ENCODE measurements at places on chromosomes 4 and X.

DNA sequence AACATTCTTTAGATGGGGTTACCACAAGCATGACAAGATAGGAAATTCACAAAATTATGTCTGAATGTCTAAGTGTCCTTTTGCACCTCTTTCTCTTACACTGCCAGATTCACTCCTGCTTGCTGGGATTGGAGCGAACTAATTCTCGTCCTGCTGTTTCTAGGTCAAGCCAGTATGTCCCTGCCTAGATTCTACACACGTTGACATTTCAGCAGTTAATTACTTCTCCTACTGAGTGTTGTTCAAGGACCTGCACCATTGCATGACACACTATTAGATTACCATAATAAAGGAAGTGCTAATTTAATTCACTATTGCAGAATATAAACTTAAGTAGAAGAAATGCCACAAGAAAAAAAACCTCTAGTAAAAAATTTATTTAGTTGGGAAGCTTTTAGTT lies 1911.7 kb downstream of the PCDH7 start:
- no peak for DNase-seq

- DNase-seq, result no peak
Observed at GRCh38 chrX:54992911-54993622, 921 bp downstream of the PFKFB1 start.

GRCh38 chr4:168183717-168184571 lies 91.6 kb downstream of the ANXA10 start:
- DNase-seq, result no peak

GRCh38 chr4:152372444-152372843 lies 163.4 kb downstream of the FBXW7 start:
- DNase-seq, result no peak

GRCh38 chrX:118187100-118187499 lies 70.5 kb upstream of the KLHL13 start:
- no peak for DNase-seq

GRCh38 chr4:158578476-158578875 lies 56.8 kb downstream of the RXFP1 start:
- no peak for DNase-seq

GRCh38 chr4:35358001-35358584 lies 886.2 kb downstream of the ARAP2 start:
- no peak for DNase-seq

- no peak for DNase-seq
Observed at GRCh38 chr4:136203199-136203598, 1329.1 kb downstream of the PCDH18 start.

DNA sequence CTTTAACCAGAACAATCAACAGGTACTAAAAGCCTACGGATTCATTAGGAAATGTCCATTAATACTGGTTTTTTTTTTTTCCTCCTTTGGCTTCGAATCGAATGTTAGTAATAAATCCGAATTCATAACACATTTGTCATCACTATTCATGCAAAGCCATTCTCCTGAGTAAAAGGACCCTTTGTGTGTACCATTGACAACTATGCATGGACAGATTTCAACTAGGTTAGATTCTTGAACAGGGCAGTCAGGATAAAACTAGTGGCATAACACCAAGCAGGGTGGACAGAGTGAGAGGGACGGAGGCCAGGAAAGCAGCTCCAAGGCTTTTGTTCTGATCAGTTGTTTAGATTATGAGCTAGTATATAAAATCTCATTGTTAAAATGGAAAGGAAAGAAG lies 1722.0 kb upstream of the TENM3 start:
- no peak for DNase-seq

DNA sequence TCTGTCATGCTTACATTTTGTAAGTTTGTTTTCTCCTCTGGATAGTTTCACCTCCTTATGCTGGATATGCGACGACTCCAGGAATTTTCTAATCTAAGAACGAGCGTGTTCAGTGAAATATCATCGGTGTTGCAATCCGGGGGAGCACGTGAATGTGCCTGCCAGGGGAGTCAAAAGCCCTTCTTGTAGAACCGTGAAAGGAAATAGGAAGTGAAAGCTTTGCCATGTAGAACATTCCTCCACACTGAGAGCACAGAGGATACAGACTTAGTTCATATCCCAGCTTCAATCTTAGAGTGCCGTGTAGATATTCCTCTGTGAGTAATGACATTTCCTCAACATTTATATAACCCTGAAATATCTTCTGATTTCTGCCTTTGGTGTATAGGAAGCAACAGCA lies 121.2 kb downstream of the VEGFC start:
- DNase-seq, result no peak

DNA sequence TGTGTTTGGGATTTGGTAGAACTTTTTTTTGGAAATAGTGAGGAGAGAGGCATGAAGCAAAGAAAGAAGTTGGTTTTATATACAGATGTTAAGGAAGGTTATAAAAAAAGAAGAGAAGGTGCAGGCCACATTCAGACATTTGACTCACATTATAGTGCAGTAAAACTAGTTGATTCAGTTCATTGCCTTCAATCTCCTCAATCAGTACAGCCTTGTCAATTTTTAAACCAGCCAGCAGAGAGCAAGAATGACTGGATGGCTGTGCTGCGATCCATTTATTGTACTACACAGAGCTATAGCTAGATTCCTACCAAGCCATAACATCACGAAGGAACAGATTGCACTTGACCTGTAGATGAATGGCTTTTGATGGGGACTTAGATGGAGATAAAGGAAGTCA lies 79.7 kb upstream of the LSM6 start:
- no peak for DNase-seq

GRCh38 chrX:17817251-17817650 lies 43.8 kb downstream of the RAI2 start:
- DNase-seq, result no peak

DNA sequence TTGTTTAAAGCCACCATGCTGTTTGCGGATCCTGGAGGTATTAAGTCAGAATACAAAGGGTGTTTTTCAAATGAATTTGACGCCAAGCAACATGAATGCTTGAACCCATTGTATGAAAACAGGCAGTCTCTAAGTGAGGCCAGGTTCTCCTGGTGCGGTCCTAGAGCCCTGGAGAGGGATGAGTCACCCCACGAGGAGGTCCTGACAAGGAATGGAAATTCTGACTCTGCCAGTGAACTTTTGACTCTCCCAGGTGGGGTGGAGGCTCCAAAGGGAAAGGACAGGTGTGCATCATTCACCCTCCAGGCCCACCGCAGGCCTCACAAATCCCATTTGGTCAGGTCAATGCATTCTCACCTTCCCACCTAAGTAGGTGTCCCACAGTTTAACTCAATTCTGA lies 1.5 kb downstream of the TRIM2 start:
- DNase-seq, result peak; percentile 33

DNA sequence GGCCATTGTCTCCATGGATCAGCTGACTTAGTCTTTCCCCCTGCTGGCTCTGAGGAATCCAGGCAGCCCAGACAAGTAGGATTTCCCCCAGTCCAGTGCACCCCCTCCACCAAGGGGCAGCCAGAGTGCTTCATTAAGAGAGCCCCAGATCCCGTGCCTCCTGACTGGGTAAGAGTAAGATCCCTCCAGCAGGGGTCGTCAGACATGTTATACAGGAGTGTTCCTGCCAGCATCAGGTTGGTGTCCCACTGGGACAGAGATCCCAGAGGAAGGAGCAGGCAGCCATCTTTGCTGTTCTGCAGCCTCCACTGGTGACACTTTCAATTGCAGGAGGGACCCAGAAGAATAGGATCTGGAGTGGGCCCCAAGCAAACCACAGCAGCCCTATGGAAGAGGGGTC lies 29.0 kb upstream of the INPP4B start:
- DNase-seq, result no peak

- DNase-seq, result peak; percentile 57
Observed at GRCh38 chrX:41384051-41384705, 50.2 kb downstream of the DDX3X start.

DNA sequence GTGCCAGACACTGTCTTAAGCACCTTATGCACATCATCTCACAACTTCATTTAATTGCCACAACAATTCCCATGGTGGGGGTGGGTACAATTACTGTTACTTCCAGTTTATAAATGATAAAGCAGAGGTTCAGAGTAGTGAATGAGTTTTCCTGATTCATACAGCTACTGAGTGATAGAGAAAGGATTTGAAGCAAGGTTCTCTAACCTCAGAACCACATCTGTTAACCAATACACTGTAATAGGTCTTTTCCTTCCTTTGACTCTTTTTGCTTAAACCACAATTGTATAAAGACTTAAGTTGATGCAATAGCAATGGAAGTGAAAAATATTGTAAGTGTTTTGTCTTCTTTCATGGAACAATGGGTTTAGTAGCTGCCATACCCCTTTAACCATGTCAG lies 43.5 kb upstream of the PAK3 start:
- no peak for DNase-seq

DNA sequence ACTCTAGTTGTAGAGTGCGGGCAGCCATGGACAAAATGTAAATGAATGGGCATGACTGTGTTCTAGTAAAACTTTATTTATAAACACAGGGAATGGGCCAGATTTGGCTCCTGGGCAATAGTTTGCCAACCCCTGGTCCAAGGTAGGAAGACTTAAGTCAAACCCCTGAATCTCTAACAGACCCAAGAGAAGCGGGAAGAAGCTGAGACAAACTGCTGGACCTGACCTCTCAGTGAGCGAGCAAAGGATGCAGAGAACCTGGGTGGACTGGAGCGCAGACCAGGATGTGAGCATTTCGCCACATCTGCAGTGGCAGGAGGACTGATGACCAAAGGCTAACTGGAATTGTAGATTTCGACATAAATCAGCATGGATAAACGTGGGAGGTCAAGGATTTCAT lies 201.6 kb downstream of the STIM2 start:
- DNase-seq, result no peak

DNA sequence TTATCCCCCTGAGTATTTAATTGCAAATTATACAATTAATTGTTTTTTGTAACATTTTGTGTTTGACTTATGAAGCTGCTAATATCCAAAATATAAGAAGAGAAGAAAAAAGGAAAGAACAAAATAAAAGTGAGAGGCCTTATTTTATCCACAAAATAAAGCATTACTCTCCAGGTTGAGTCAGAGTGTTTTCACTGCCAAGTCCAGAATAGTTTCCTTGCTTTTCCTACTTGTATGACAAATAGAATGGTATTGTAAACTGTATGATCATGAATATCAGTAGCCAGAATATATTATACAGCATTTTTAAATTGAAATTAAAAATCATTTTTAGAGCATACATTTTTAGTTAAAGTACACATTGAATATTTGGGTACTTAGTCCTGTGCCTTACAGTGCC lies 237.8 kb downstream of the NDST4 start:
- DNase-seq, result no peak

- no peak for DNase-seq
Observed at GRCh38 chrX:54838583-54838982, 31.0 kb downstream of the MAGED2 start.

DNA sequence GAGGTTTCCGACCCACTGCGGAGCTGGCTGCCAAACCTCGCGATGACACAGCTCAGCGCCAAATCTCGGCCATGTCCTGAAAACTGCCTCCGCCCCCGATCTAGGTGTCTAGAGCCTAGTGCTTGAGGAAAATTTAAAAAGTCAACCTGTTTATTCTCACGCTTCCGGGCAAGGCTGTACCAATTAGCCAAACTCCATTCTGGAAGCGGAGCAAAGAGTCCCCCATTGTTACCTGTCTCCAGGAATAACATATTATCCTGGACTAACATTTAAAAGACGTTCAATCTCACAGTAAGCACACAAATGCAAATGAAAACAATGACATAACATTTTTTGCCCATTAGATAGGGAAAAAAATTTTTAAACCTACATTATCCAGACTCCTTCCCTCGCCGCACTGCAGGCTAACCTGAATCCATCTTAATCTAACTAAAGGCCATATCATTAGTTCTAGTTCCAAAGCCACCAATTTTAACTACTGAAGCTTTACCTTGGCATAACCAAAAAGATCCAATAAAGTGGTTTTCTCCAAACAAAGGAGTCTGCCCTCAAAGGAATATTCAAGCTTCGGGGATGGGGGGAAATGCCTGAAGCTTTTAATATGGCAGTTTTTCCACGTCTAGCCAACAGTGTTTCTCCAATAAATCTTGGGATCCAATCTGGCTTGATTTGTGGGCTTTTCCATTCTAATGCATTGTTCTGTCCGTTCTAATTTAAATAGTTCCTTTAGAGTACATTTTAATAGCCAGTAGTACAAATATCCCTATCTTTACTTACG lies 1.9 kb downstream of the HUWE1 start:
- no peak for DNase-seq

- no peak for DNase-seq
Observed at GRCh38 chr4:118869808-118870342, 18.8 kb upstream of the SYNPO2 start.

GRCh38 chr4:185881430-185881829 lies 69.4 kb upstream of the SORBS2 start:
- DNase-seq, result no peak

DNA sequence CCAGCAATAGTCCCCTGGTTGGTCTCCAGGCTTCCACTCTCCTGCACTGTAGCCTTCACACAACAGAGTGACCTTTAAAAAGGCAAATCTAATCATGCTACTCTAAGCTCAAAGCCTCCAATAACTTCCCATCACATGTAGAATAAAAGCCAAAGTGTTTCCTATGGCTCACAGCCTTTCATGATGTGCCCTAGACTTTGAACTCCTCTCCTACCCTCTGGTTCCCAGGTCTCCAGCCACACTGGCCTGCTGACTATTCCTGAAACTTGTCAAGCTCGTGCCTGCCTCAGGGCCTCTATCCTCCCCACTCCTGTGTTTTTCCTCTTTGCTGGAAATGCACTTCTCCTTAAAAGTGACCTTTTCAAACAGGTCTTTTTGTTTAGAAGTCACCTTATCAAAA lies 3.1 kb downstream of the MANBA start:
- no peak for DNase-seq

- DNase-seq, result peak; percentile 4
Observed at GRCh38 chr4:174707051-174707676, 121.9 kb downstream of the GLRA3 start.

GRCh38 chr4:167581449-167581965 lies 347.2 kb upstream of the SPOCK3 start:
- DNase-seq, result no peak

DNA sequence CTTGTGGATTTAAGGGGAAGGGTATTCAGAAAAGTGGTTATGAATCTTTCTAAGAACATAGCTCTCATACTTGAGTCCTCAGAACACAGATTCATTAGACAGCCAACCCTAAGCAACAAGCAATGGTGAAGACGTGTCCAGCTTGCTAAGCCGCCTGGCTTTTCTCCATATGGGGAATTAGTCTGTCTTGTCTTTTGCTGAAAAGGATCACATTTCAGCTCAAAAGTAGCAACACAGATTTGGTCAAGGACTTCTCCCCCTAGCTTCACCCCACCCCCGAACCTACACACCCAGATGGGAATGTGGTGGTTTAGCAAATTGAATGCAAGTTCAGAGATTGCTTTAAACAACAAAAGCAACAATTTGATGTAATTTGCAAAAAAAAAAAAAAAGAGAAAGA lies 103.3 kb upstream of the RASGEF1B start:
- no peak for DNase-seq

DNA sequence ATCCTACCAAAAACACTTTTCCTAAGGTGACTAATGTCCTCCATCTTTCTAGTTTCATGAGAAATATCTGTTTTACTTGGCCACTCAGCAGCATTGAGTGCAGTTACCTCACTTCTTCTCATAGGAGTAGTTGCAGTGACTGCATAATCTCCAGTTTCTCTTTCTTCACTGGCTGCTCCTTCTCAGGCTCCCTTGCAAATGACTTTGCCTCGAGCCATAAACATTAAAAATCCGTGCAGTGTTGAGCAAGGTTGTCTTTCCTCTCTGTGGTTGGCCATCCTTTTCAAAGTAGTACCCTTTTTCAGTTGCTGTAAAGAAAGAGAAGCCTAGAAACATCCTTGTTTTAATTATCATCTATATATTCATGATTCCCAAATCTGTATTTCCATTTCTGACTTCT lies 10.2 kb upstream of the PRKG2 start:
- no peak for DNase-seq

All from activated CD4-positive, alpha-beta T cell treated with anti-CD3 and anti-CD28 coated beads, Interleukin-2, amount 50 U/mL, for 48 hours (primary cell).